Common myeloid progenitor, CD34-positive (primary cell): ENCODE measurements at places on chromosomes 4 and X.

GRCh38 chr4:176340871-176341685 is 21.3 kb downstream of the SPCS3 start:
- H3K4me1 ChIP-seq: peaks cover 3% of the 10 kb centered on the region
- H3K27ac ChIP-seq: no peak overlapping the region
- peak; percentile 67 for DNase-seq
- H3K36me3 ChIP-seq: peaks cover 4% of the 10 kb centered on the region
- H3K4me3 ChIP-seq: no peak overlapping the region

DNA sequence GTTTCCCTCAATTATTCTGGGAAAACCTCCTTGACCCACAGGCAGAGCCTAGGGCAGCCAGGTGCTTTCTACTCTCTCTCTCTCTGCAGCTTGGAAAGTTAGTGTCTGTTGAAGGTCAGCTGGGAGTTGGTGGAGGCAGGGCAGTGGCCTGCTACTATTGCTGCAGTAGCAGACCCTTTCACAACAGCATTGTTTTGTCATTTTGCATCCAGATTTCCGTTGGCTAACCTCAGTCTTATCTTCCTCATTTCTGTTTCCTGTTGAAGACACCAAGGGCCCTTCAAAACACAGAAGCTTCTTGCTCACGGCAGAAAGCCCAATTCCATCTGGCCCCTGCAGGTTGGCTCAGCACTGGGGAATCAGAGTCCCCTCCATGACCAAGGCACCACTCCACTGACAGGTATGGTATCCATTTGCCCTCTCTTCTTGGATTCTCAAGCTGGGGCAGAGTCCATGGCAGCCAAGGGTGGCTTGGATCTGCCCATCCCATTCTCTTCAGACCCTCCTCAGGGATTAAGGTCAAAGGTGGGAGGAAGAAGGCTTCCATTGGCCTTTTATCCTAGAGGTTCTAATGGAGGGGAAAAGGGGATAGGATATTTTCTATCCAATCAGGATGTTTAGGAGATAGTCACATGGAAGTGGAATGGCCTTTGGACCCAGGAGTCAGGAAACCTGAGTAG is 24.6 kb downstream of the VSIG4 start:
- H3K4me3 ChIP-seq: peak overlapping the region; percentile 83
- peaks cover 91% of the 10 kb centered on the region for H3K4me1 ChIP-seq
- H3K27ac ChIP-seq: peak overlapping the region; percentile 90
- peak; percentile 99 for DNase-seq

DNA sequence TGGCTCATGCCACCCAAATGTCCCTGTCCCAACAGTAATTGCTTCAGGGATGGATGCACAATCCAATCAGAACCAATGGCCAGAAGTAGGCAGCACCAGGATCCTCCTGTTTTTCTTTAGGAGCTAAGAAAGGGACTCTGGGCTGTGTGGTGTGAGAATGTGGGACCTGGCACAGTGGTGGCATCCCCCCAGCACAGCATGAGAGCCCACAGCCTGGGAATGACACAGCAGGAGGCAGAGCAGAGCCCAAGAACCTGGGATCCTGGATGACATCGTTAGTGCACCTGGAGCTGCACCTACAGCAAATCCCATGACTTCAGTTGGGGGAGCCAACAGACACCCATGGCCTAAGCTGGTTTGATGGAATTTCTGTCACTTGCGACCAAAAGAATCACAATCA is 70.7 kb upstream of the C4orf50 start:
- H3K27me3 ChIP-seq: peaks cover 6% of the 10 kb centered on the region
- no peak overlapping the region for H3K27ac ChIP-seq
- H3K4me1 ChIP-seq: peaks cover 5% of the 10 kb centered on the region
- no peak overlapping the region for H3K4me3 ChIP-seq
- no peak for DNase-seq

DNA sequence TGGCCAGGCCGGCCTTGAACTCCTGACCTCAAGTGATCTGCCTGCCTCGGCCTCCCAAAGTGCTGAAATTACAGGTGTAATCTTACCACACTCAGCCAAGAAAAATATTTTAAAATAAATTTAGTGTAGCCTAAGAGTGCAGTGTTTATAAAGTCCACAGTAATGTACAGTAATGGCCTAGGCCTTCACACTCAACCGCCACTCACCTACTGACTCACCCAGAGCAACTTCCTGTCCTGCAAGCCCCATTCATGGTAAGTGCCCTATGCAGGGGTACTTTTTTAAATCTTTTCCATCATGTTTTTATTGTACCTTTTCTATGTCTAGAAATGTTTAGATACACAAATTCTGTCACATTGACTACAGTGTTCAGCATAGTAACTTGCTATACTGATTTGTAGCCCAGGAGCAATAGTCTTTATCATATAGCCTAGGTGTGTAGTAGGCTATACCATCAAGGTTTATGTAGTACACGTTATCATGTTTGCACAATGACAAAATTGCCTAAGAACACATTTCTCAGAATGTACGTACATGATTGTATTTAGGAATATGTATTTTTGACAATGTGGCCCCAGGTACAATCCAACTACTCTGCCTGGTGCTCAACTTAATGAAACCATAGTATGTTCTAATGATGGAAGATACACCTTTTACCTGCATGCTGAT is 455.2 kb downstream of the PCDH7 start:
- DNase-seq: no peak
- H3K36me3 ChIP-seq: no peaks in the 10 kb centered on the region
- H3K27me3 ChIP-seq: no peaks in the 10 kb centered on the region
- H3K27ac ChIP-seq: no peak overlapping the region

DNA sequence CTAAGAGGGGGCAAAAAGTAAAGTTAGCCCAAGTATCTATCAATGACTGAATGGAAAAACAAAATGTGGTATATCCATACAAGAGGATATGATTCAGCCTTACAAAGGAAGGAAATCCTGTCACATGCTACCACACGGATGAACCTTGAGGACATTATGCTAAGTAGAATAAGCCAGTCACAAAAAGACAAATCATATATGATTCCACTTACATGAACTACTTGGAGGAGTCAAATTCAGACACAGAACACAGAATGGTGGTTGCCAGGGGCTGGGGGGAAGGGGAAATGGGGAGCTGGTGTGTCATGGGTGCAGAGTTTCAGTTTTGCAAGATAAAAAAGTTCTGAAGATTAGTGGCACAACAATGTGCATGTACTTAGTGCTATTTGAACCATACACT is 101.8 kb downstream of the SH3KBP1 start:
- H3K27me3 ChIP-seq: no peaks in the 10 kb centered on the region
- no peak for DNase-seq
- no peak overlapping the region for H3K27ac ChIP-seq
- H3K4me3 ChIP-seq: no peak overlapping the region
- H3K36me3 ChIP-seq: no peaks in the 10 kb centered on the region

GRCh38 chrX:95076449-95076848 is 1402.4 kb downstream of the FAM133A start:
- H3K4me3 ChIP-seq: no peak overlapping the region
- peak; percentile 24 for DNase-seq
- no peaks in the 10 kb centered on the region for H3K27me3 ChIP-seq
- no peaks in the 10 kb centered on the region for H3K36me3 ChIP-seq

- no peak overlapping the region for H3K4me3 ChIP-seq
- DNase-seq: peak; percentile 22
- no peaks in the 10 kb centered on the region for H3K36me3 ChIP-seq
- H3K4me1 ChIP-seq: no peaks in the 10 kb centered on the region
- no peaks in the 10 kb centered on the region for H3K27me3 ChIP-seq
- H3K27ac ChIP-seq: no peak overlapping the region
Measured at GRCh38 chr4:24742773-24743172, 52.6 kb upstream of the SOD3 start.

- peak; percentile 63 for DNase-seq
- H3K4me3 ChIP-seq: no peak overlapping the region
- no peak overlapping the region for H3K27ac ChIP-seq
- H3K27me3 ChIP-seq: peaks cover 7% of the 10 kb centered on the region
- H3K36me3 ChIP-seq: no peaks in the 10 kb centered on the region
- H3K4me1 ChIP-seq: no peaks in the 10 kb centered on the region
Measured at GRCh38 chr4:20422398-20422797, 170.7 kb downstream of the SLIT2 start.

DNA sequence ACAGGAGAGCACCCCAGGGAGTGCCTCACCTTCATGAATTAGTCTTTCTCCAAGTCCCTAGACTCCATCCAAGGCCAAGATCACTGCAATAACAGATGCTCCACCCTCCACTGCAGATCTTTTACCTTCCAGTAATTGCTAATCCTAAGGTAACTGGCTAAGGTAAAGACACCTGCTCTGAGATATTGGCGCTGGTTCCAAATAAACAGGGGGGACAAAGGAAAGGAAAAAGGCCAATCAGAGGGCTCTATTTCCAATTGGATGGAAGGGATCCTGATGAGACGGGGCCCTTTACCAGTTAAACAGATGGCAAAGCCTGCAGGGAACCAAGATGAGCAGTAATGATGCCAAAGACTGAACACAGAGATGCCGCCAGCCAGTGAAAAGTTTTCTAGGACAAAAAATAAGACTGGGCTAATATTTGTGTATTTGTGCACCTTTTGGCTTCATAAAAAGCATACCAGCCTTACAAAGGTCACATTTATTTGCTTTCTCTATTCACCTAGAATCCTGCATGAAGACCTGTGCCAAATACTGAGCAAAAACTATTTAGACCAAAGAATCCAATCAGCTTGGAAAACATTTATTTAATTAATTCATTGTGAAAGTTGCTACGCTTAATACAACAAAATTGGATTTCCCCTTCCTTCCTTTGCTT is 148.5 kb downstream of the PPP3CA start:
- H3K4me1 ChIP-seq: peaks cover 7% of the 10 kb centered on the region
- no peak for DNase-seq
- H3K27me3 ChIP-seq: no peaks in the 10 kb centered on the region
- H3K36me3 ChIP-seq: no peaks in the 10 kb centered on the region
- no peak overlapping the region for H3K4me3 ChIP-seq
- H3K27ac ChIP-seq: no peak overlapping the region

DNA sequence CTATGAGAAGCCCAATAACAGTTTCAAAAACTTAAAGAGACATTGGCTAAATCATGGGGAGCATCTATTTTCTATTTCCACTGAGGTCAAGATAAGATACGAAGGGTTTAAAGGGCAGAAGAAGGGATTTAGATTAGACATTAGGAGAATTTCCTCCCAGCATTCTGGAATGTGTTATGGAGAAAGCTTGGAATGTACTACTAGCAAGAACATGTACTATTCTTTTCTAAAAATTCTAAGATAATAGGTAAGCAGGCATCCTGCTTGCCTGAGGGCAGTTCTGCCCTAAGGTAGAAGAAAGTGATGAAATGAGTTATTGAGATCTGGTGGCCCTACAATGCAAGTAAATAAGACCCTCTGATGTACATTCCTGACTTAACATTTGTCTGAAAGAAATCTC is 279.2 kb downstream of the NR3C2 start:
- DNase-seq: no peak
- no peak overlapping the region for H3K27ac ChIP-seq
- no peaks in the 10 kb centered on the region for H3K36me3 ChIP-seq
- H3K27me3 ChIP-seq: no peaks in the 10 kb centered on the region
- H3K4me3 ChIP-seq: no peak overlapping the region
